HepG2 (cell line): ENCODE measurements at places on chromosomes 3 and 15. TPM values are rescaled to one million over a fixed set of nuclear protein-coding genes. Genes with fewer than 3 reads are reported as not detected.

DNA sequence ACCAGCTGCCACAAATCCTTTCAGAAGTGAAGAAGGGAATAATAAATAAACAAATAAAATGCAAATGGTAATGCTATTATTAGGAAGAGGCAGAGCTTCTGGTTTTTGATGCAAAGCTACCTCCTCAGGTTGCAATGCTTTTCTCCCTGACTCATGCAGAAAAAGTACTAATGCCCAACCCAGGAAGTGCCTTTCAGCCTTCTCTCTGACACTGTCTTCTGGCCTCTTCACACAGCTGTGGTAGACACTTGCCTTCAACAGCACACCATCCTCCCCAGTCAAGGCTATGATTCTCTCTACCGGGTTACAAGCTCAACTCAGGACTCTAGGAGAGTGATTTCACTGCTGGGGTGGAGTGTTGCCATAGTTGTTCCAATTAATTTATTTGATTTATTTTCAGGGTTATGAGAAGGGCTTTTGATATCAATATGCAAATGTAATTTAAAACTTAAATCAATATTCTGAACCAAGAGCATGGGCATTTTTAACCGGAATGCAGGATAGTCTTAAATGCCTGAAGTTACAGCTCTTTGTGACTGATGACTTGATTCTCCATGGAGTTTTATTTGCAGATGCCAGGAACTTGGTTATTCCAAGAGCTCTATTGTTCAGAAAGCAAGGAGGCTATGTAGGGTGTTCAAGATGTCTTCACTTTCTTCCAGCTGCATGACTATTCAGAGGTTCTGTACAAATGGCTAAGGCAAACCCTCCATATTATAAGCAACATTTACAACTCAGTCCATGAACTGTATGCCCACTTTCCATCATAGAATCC is 27.1 kb upstream of the GALNT15 start:
- no peak for DNase-seq

The CPLX3 gene
- not detected in 2 replicates for total RNA-seq

The MST1 gene
- total RNA-seq, result 26.7 and 189 TPM in 2 replicates

The CISH gene
- 0.73 and 0.91 TPM in 2 replicates for total RNA-seq

DNA sequence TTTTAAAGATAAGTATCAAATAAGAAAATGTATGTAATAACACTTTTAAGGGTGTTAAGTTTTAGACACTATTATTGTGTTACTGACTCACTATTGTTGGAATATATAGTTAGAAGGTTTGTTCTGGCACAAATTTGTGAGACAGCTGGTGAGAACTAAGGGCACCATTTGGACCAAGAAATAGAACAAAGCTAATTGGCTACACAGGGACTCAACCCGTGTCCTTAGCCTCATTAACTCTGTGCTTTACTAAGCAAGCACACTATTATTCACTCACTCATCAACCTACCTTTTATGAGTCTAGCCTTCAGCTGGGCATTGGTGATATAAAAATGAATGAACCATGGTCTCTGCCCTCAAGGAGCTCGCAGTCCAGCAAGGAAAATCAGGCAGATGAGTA is 4.1 kb upstream of the UNC13C start:
- no peak for DNase-seq

The HMCES gene
- 37.5 and 52.4 TPM in 2 replicates for total RNA-seq

- DNase-seq, result no peak
Observed at GRCh38 chr3:117011687-117012250, 302.2 kb downstream of the TUSC7 start.

DNA sequence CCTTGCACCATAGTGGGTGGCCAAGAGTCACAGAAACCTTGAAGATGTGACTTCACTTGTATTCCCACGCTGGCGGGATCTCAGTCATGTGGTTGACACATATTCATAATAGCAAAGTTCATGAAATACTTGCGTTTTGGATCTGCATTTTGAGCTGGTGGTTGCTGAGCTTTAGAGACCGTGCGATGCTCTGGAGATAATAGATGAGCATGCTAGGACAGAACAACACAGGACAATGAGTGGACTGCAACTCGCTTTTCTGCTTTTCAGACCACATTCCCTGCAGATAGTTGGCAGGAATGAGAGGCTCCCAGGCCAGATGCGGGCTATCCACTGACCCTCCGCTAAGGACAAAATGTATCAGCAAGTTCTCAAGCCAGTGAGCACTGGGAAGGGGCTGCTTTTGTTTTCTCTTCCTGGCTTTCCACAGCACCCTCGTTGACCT is 13.8 kb upstream of the STARD5 start:
- DNase-seq, result no peak

DNA sequence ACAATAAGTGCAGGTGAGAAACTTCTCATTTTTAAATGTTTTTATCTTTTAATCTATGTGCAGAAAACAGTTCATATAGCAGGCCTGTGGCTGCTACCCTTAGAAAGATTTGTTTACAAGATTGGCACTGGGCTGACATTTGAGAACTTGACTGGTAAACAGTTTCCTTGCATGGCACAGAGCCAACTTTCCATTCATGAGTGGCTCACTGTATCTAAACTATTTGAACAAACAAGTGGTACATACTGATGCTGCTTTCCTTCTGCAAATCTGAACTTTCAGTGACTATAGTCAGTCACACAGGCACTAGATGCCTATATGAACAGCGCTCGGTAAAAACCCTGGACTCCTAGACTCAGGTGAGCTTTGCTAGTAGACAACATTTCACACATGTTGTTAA is 6.3 kb upstream of the GTPBP8 start:
- DNase-seq, result peak; percentile 7

The GRAMD2A gene
- total RNA-seq, result 0.32 TPM in 1 of 2 replicates, not detected in the other

DNA sequence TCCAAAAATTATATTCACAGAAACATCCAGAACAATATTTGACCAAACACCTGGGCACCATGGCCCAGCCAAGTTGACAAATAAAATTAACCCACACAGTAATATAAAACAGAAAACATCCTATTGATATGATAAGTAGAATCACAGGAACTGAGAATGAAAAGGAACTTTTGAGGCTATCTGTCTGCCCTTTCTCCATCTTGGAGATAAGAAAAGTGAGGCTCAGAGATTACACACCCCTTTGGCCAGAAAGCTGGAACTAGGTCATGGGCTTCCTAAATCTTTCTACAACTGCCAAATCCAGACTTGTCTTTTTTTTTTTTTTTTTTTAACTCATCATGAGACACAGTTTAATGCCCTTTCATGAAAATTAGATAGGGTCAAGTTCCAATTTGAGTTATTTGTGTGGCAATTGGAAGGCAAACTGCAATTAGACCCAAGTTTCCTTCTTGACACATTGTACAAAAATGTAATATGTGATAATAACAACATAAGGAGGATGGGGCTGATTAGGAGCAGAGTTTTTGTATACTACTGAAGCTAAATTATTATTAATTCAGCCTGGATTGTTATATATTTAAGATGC is 137.2 kb downstream of the RPL22L1 start:
- DNase-seq, result no peak

The FOXL2NB gene
- total RNA-seq, result not detected in 2 replicates

DNA sequence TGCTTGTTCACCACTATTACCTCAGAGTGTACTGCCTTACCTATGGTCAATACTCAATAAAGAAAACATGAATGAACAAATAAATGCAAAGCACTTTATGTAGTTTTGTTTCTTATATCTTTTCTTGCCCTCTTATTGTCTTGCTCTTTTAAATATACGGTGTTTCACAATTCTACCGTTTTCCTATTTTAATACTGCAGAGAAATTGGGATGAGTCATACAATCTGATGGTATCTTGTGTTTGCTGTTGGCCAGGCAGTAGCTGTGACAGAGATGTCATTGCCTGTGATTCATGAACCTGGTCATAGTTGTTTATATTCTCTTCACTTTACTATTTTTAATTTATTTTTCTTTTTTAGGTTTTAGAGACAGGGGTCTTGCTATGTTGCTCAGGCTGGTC is 48.3 kb downstream of the SERP1 start:
- DNase-seq, result no peak

The CCR4 gene
- total RNA-seq, result 0.04 and 0.06 TPM in 2 replicates

The IL17RB gene
- total RNA-seq, result 62.7 and 130 TPM in 2 replicates

GRCh38 chr15:55257938-55258337 is 31.7 kb downstream of the RAB27A start:
- no peak for DNase-seq

DNA sequence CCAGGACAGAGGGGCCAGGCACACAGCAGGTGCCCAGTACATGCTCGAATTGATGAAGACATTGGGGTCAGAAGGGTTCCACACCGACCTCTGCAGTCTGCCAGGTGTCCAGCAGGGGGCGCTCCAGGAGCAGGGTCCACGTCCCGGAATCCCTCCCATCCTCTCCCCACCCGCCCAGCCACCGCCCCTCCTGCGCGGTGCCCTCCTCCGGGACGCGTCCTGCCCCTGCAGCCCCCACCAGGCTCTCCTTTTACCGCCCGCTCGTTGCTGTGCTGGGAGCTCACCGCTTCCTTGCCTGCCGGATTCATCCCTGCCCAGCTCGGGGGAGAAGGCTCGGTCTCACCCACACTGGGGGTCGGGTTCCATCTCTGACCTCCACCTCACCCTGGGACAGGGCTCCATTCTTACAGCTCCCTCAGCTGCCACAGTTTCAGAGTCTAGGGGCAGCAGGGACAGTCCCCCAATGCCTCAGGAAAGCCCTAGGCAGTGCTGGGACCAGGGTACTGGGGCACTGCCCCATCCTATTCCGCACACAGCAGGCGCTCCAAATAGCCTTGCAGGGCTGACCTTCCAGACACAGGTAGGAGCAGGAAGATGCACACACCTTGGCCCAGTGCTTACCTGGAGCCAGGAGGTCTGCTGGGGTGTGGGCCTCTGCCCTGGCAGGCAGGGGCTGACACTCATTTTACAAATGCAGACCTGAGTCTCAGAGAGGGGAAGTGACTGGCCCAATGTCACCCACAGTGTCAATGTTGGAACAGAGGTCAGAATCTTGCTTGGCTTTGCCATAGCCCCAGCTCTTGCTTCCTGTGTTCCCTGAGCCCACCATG is 31.0 kb downstream of the GRIP2 start:
- peak; percentile 30 for DNase-seq

- DNase-seq, result no peak
Observed at GRCh38 chr3:105359098-105359762, 7.5 kb upstream of the ALCAM start.

DNA sequence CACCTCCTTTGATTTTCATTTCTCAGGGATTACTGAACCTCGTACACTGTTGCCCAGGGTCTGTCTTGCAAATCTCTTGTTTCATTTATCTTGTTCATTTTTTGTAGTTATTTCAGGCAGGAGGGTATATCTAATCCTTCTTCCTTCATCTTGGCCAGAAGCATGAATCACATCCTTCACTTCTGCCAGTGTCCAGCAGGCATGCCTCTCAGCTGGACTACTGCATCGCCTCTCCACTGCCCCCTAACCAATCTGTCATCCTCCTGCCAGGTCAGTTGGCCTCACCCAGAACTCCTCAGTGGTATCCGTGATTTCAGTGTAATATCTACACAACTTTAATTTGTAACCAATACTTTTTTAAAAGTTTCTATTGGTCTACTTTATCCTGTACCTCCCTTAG is 297.9 kb downstream of the GABRG3 start:
- DNase-seq, result no peak

DNA sequence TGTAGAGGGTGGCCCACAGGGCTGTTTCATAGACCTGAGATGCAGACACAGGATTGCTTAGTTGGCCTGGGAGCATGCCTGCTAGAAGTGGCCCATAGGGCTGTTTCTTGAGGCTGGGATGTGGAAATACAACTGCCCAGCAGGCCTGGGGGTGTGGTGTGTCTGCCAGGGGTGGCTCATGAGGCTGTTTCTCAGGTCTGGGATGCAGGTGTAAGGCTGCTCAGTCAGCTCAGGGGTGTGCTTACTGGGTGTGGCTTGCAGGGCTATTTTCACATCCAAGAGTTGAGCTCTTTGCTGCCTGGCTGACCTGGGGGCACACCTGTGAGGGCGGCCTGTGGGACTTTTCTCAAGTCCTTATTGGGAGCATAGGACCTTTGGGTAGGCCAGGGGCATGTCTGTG is 131.3 kb downstream of the DOCK3 start:
- DNase-seq, result no peak

- no peak for DNase-seq
Observed at GRCh38 chr3:196144383-196145105, 62.7 kb upstream of the TFRC start.

The RTP1 gene
- total RNA-seq, result not detected in 2 replicates

GRCh38 chr15:67119238-67119846 is 53.9 kb downstream of the SMAD3 start:
- no peak for DNase-seq

The TMEM115 gene
- 15.2 and 30.7 TPM in 2 replicates for total RNA-seq

The UBXN7 gene
- total RNA-seq, result 12.5 and 21.5 TPM in 2 replicates

The GOLGA6B gene
- not detected in 2 replicates for total RNA-seq

The PLA2G4D gene
- total RNA-seq, result 0.04 TPM in 1 of 2 replicates, not detected in the other

DNA sequence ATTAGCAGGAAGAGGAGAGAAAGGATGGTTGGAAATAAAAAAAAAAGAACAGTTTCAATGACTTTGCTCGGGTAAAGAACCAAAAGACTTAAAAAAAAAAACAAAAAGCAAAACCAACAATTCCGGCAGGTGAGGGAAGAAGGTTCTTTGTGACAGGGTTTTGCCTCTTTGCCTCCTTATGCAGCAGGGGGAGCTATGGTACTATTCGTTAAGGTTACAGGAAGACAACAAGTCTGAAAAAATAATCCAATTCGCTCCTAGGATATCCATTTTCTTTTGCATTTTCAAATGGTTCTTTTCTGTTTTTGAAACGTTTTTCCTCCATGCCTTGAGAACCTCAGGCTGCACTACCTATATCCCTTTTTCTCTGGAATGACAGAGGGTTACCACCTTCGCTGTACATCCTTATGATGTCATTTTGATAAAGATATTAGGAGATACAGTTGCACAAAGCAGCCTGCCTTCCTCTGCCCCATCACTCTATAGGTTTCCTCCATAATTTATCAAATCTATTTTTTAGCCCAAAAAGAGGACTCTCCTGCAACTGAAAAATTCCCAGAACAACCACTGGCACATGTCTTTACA is 55.0 kb downstream of the CFAP20DC start:
- peak; percentile 39 for DNase-seq

GRCh38 chr3:136428167-136428566 is 178.0 kb downstream of the PCCB start:
- no peak for DNase-seq
